H1 (cell line): ENCODE measurements at places on chromosomes 16 and 17. TPM values are rescaled to one million over a fixed set of nuclear protein-coding genes. Genes with fewer than 3 reads are reported as not detected.

Gene NPIPA5
- 0.61 and 1.0 TPM in 2 replicates for total RNA-seq

Gene KCTD13
- 10.8 and 12.3 TPM in 2 replicates for total RNA-seq

Gene SNAI3
- total RNA-seq, result 8.5 and 8.7 TPM in 2 replicates

Gene TRPV2
- 1.6 and 2.1 TPM in 2 replicates for total RNA-seq

Gene PRRT2
- total RNA-seq, result 12.8 and 16.6 TPM in 2 replicates

Gene ITGA2B
- total RNA-seq, result 11.3 and 12.3 TPM in 2 replicates

DNA sequence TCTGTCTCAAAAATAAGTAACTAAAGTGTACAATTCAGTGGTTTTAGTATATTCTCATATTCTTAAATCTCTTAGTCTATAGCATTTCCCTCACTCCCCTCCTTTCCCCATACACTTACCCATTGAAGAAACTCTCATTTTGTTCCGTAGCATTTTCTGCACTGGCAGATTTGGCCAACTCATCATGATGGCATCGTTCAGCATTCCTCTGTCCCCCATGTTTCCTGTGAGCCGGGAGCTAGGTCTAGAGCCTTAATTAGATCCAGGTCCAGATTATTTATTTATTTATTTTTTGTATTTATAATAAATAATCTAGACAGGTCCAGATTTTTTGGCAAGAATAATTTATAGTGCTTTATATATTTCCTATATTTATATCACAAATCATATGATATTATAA is 31.0 kb downstream of the HEATR3 start:
- no peak for DNase-seq

DNA sequence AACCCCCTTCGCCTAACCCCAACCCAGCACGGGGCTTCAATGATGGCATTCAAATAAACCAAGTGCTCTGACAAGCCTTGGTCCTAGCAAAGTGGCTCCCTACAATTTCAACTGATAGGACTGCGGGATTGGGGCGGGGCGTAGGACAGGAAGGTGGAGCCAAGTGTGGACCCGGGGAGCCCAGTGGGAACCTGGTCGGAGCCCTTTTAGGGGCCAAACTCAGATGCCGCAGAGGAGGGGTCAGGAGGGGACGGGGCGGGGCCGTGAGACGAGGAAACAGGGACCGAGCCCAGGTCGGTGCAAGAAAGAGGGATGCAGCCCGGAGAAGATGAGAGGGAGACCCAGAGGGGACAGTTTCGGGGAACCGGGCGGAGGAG is 13.2 kb upstream of the CDIPT start:
- DNase-seq, result peak; percentile 49

GRCh38 chr16:53309457-53309856 is 124.8 kb upstream of the RBL2 start:
- DNase-seq, result no peak

DNA sequence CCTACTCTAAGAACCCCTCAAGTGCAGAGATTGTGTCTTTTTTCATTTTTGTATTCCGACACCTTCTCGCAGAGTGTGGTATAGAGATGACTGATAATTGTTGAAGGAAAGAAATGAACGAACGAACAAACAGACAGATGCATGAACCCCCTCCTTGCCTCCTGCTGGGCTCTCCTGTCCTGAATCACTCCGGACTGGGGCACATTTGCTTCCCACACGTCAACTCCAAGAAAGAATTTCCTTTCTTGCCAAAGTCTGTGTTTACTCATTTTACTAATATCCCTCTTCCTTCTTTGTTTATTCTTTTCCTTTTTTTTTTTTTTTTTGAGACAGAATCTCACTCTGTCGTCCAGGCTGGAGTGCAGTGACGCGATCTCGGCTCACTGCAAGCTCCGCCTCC is 37.5 kb upstream of the BHLHA9 start:
- no peak for DNase-seq

DNA sequence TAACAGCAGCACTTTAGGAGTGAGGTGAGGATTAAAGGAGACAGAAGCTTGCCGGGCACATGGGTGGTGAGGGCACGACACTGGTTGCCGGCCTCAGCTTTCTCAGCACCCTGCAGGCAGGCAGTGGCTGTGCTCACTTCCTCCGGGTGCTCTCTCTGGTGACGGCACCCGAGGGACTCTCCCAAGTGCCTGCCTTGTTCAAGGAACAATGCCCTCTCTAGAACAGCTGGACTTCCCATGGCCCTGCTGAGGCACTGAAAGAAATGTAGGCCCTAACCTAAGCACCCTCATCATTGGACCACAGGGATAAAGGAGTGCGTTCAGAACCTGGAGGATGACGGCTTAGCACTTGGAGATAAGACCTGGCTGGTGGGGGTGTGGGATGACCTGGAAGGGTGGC is 72.7 kb downstream of the N4BP1 start:
- DNase-seq, result no peak

GRCh38 chr16:6611535-6611934 is 721.1 kb upstream of the RBFOX1 start:
- peak; percentile 61 for DNase-seq

- DNase-seq, result peak; percentile 81
These were observed 6.9 kb upstream of the PIRT start for GRCh38 chr17:10844621-10845387.

- DNase-seq, result no peak
These were observed 182.8 kb upstream of the ELAC2 start for GRCh38 chr17:13200671-13201070.

DNA sequence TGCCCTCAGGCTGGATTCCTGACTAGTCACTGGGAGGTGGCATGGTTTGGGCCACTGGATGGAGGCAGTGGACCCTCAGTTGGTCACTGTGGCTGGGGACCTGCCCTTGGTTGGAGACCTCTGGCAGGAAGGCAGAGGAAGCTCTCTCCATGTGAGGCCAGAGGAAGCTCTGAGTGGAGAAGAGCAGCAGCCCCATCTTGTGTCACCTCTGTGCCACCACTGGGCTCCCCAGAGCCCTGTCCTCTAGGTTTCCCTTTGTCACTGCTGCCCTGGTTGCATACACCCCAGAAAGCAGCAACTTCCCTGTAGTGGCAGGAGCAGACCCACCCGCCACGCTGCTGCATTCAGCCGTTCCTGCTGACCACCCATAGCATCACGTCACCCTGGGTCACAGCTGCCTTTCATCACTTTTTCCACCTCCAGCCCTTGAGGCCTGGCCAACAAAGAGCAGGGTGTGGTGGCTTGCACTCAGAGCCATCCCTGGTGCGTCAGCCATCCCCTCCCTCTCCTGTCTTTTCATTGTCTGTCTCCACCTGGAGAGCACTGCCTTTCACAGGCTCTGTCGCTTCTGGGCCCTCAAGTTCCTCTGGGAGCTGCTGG is 11.9 kb downstream of the CTRL start:
- DNase-seq, result no peak

- DNase-seq, result no peak
These were observed 10.2 kb upstream of the KRT20 start for GRCh38 chr17:40895106-40895730.

- DNase-seq, result no peak
These were observed 15.4 kb downstream of the USP6 start for GRCh38 chr17:5131146-5131715.

DNA sequence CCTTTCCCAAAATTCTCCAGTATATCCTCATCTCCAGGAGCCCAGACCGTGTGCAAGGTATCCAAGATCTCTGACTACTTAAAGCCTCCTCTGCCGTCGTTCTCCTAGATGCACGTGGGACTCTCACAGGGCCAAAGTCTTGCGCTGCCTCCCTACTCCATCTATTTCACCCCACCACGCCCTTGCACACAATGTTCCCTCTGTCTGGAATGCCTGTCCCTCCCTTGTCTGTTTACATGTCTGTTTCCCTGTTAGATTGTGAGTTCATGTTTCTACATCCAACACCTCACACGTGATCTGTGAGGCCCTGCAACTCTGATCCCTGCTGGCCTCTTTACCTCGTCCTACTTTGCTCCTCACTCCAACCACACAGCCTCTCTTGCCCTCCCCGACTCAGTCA is 4.9 kb upstream of the FZD2 start:
- DNase-seq, result no peak

DNA sequence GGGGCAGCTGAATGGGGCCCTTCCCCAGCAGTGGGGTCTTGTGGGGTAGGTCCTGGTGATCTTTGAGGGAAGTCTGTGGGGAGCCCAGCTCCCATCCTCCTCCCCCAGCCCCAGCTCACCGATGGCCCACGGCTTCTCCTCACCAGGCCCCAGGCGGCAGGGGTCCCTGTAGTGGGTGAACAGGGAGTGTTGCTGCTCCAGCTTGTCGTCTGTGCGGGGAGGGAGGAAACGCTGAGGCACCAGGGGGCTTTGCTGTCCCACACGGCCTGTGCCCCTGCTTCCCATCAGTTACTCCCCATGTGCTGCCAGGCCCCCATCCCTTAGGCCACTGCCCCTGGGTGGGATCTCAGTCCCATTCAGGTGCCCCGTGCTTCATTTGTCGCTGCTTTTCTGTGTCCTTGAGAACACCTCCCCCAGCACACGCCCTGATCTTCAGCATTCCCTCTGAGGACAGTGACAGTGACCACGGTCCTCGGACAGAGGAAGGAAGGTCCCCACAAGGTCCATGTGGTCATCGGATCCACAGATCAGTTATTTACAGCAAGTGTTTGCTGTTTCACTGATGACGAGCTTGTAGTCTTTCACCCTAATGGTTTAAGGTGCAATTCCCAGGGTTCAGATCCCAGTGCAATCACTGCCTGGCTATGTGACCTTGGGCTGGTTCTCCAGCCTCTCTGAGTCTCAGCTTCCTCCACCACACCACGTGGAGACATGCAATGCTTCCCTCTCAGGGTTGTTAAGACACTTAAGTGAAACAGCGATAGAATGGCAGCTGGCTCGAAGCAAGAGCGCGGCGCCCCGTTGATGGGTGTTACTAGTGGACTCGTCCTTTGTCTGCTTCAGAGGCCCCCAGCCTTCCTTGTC is 53.1 kb downstream of the PRMT7 start:
- no peak for DNase-seq

GRCh38 chr16:53421248-53421647 is 13.0 kb upstream of the RBL2 start:
- no peak for DNase-seq

DNA sequence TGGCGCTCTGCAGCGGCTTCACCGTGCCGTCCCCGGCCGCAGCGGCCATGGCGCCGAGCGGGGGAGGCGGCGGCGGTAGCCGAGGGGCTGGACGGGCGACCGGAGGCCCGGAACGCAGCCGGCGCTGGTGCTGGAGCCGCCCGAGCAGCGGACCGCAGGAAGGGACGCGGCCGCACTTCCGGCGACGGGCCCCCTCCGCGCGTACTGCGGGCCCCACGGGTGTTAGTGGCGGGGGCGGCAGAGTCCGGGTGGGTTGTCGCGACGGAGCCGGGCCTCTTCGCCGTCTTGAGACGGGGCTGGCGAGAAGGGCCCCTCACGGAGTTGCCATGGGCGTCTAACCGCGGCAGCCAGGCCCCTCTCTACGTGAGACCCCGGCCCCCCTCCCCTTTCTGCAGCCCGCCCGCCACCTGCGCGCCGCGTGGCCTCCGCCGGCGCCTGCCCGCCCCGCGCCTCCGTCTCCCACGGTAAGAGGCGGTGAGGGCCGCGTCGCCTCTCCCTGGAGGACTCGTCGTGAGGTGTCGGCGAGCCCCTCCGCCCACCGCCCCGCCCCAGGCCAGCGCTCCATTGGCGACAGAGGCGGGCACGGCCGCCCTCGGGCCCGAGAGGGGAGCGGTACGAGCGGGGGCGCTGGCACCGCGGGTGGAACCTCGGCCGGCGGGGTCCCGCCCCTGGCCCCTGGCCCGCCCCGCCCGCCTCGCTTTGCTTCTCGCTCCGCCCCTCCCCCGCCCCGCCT is at the start of the genes VPS9D1 and ZNF276:
Gene VPS9D1 (minus strand): TSS at position 86 of the 733 bp plus-strand sequence. CDS start 37 bp downstream, at position 49.
Gene ZNF276 (plus strand): TSS at position 725 of the 733 bp plus-strand sequence. CDS start 104 bp downstream, outside the sequence.
- DNase-seq, result no peak

DNA sequence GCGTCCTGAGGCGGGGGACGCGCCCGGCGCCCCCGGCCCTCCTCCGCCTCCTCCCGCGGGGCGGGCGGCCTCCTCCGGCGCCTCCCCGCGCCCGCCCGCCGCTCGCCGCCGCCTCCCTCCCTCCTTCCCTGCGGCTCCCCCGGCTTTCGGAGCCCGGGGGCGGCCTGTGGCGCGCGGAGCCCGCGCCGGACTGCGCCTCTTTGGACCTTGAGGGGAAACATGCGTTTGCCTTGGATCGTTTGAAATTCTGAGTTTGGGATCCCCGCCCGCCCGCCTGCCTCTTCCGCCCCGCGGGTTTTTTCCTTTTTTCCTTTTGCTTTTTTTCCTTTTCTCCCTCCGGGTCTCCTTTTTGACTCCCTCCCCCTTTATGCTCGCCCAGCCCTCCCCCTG is 390 bp downstream of the ZNRF1 start:
- DNase-seq, result no peak

GRCh38 chr17:336110-337021 is 16.2 kb downstream of the RPH3AL start:
- no peak for DNase-seq

- no peak for DNase-seq
These were observed at the start of gene NOL3 for GRCh38 chr16:67170168-67170948. TSS of gene NOL3 (plus strand) at chr16:67170538.

GRCh38 chr16:78936060-78936459 is 664.5 kb downstream of the MAF start:
- DNase-seq, result no peak

DNA sequence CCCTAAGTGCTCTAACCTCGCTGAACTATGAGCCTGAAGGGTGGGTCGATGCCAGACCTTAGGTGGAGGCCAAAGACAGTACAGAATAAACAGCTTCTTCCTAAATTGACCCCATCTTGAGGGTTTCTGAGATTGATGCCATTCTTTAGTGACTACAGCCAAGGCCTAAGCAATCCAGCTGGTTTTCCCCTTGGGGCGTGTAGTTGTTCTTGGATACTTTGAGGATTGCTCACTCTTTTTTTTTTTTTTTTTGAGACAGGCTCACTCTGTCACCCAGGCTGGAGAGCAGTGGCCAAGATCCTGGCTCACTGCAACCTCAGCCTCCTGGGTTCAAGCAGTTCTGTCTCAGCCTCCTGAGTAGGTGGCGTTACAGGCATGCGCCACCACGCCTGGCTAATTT is 2.0 kb downstream of the OVCA2 start:
- no peak for DNase-seq

DNA sequence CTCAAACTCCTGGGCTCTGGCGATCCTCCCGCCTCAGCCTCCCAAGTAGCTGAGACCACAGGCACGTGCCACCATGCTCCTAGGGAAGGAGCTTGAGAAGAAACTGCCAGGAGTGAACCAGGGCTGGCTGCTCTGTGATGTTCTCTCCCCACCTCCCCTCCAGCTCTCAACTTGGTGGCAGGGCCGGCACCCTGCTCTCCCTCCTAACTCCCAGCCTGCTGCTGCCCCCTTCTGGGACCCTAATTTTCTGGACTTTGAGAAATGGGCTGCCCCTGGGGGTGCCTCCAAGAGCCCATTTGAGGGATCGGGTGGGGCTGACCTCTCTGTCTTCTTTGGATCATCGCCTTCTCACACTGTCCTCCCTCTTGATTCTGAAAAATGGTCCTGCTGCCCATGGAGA is 14.9 kb upstream of the STAT3 start:
- DNase-seq, result peak; percentile 73

- DNase-seq, result no peak
These were observed 7.1 kb upstream of the MT2A start for GRCh38 chr16:56601325-56601724.

DNA sequence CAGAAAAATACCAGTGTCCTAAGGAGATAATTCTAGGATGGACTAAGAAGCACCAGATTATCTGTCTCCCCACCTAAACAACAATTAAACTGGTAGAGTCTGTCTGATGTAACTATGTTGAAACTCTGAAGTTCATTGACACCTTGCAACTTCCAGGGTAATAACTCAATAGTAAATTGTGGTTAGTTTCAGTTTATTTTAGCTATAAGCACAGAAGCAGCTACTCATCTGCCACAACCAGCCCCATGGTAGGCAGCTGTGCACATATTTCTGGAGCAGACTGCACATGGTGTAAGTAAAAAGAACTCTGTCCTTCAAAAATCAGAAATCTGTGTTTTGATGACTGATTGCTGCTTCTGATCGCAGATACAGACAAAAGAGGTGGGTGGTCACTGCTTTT is 852.1 kb downstream of the CDH11 start:
- DNase-seq, result no peak

GRCh38 chr16:51757124-51757470 is 606.0 kb upstream of the SALL1 start:
- no peak for DNase-seq
